NCI-H1048 (cell line): ENCODE measurements at places on chromosomes 6 and 20.

DNA sequence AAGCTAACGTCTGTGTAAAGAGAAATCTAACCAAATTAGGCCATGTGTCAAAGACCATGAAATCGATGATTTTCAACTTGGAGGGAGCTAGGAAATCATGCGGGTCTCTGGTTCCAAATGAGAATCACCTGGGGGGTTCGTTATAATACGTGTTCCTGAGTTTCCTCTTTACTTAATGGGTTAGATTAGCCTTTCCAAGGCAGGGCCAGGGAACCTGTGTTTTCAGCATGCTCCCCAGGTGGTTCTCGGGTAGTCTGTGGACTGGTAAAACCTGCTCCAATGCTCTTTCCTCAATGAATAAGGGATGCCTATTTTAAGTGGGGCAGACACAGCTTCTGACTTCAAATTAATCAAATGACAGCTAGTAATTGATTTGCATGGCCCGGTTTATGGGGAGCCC is 965 bp upstream of the HLA-DOA start:
- DNase-seq, result no peak

DNA sequence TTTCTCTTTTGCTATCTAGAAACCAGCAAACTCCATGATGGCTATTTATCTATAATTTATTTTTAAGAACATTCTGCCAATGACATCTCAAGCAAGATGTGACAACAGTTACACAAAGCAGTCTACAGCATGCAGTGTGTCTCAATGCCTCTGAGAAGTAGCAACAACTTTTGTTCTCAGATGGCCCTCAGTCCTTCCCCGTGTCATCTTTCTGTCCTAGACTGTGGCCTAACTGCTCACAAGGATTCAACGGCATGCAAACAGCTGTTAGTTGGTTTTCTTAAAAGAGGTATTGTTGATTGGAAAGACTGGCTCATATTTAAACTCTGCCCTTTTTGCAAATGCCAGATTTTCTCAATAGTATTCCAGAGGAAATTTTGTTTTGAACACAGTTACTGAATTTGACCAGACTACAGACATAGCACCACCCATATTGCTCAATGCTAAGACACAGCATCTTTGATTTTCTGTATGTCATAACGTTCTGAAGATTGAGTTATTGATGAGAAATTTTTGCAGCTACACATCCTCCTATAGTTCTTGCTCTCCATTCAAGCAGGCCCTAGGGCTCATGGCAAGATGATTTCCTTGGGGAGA is 26.1 kb upstream of the F13A1 start:
- DNase-seq, result no peak

GRCh38 chr6:56241124-56241802 is 6.1 kb downstream of the COL21A1 start:
- DNase-seq, result no peak

- DNase-seq, result no peak
These were observed 202.8 kb upstream of the BTBD3 start for GRCh38 chr20:11714886-11715285.

DNA sequence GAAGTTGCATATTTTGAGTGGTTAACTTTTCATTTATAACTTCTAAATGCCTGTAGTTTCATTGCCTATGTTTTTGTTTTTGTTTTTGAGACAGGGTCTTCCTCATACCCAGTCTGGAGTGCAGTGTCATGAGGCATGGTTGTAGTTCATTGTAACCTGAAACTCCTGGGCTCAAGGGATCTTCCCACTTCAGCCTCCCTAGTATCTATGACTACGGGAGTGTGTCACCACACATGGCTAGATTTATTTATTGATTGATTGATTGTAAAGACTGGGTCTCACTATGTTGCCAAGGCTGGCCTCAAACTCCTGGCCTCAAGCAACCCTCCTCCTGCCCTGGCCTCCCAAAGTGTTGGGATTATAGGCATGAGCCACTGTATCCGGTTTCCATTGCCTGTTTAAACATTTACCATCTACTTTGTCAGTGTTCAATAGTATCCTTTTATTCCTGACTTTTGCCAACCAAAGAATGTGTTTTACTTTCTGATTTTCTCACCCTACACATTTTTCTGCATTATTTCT is 144.6 kb downstream of the CDKAL1 start:
- no peak for DNase-seq

DNA sequence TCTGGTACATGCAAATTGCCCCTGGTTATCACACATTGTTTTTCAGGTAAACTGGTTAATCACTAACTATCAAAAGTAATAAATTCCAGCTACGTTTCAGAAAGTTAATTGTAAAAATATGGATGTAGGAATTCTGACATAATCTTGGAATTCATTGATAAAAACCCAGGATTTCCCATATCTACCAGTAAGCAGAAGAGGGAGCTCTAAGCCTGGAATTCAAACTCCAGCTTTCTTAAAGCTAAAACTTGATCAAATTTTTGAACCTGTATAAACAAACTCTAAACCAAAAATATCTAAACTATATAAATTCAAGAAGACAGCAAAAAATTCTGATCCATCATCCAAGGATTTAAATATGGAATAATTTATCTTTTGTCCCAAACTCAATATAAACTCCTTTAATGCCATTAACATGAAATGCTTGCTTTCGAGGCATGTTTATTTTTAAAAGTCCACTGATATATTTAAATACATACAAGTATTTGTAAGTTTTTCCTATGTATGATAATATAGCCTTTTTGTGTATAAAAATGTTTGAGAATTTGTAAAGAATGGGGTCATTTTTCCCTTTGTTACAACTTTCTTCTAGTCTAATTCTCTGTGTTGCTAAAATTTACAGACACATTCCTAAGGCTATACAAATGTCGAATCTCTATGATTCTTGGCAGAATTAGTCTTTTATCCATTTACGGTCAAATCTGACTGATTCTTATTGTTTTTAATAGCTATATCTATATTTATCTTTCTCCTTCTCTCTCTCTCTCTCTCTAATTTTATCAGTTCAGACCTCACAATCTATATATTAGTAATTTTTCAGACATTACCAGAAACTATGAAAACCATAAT is 91.4 kb upstream of the RNF217 start:
- no peak for DNase-seq

DNA sequence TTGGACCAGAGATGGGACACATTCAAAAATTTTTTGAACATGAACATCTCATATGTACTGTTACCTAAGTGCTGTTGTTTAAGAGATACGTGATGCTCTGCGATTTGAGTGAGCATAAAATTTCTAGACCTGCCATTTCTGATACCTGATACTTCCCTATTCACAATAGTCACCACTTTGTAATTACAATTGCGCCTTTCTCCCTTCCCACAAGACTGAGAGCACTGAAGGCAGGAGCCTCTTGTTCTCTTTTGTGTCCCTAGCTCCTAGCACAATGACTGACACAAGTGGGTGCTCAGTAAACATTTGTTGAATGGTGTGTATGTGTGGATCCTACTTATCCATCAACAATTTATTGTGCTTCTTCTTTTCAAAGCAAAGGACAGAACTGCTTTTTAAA is 92.8 kb upstream of the TMEM30A start:
- no peak for DNase-seq

GRCh38 chr6:105593056-105593690 is 190.3 kb upstream of the PREP start:
- no peak for DNase-seq

DNA sequence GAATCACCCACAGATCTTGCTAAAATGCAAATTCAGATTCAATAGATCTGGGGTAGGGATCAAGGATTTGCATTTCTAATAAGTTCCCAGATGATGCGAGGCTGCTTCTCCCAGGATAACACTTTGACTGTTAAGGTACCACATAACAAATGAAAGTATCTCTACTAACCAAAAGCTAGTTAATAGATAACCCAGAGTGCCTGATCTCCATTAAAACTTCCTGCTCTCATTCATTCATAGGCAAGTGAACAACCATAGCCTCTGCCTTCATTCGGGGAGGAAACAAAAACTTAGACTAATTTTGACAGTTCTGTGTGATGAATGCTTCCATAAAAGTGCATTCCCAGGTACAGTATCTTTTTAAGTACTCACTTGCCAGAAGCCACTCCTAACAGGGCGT is 265.6 kb upstream of the BTBD3 start:
- no peak for DNase-seq

DNA sequence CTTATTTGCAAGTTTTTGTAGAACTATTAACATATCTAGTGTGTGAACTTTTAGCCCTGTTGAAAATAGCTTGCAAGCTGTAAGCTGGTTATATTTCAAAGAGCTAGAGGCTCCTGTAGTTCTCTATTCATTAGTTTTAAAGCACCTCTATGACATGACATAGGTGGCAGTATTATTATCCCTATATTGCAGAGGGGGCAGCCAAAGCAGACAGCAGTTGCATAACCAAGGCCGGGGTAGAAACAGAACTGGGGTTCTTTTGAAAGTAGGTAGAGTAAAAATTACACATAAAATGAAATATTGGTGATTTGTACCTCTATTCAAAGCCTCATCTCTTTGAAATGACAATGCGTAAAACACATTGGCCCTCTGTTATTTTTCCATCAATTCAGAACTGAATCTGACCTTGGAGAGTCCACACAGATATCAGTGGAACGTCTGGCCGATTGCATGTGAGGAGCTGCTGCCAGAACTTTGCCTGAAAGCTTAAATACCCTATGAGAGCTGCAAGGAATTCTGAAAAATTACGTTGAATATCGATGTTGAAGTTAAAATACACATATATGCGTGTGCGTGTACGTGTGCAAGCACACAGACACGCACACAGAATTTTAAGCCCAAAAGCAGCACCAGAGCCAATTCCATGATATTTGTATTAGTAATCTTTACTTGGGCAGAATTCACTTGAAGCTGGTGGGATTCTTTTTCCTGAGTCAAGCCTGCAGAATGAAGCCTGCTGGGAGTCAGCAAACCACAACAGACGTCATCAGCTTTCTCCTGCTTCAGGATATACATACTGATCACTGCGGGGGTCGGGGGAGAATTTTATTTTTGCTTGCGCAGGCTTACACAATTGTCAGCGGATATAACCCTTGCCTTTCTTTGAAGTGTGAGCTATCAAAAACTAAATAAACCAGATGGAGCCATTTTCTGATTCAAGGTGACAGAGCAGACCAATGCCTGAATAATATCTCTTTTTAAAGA is 163.2 kb downstream of the PDE7B start:
- no peak for DNase-seq

GRCh38 chr20:57847104-57847503 is 137.3 kb upstream of the PMEPA1 start:
- no peak for DNase-seq

DNA sequence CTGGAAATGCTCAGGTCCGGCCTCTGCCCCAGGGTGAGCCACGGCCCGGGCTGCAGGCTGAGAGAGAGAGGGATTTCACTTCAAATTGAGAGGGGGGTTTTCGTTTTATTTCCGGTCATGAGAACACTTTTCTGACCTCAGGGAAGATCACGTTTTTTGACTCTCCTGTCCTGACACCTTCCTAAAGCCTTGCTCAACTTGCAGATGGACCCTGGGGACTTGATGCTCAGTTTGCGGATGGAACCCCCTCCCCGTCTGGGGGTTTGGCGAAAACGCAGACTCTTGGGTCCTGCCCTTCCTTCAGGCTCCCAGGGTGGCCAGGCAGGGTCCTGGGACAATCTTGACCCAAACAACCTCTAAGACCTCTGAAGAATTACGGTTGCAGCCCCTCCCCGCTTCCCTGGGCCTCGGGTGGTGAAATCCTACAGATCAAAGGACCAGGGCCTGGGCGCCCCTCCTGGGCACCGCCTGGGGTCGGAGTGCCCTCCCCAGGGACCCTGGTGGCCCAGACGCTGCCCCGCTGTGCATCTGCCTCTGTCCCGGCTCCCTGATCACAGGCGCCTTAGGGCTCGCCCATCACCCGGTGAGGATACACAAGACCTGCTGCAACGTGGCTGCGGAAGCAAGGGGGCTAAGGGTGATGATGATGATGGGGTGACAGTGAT is 148.2 kb downstream of the ERMARD start:
- no peak for DNase-seq

DNA sequence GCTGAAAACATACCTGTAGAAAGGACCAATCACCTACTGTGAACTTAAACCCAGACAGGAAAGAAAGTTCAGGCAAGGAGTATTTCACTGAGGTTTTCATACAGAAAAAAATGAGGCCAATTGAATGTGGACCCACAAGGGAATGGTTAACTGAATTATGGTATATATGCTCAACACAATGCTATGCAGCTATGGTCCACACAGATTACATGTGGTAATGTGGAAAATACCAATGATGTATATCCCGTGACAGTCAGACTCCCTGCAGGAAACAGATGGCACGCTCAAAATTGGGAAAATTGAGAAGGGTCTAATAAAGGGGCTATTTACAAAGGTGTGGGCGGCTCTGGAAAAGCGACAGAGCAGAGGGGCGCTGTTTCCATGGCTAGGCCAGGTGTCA is 47.1 kb upstream of the PIM1 start:
- no peak for DNase-seq

DNA sequence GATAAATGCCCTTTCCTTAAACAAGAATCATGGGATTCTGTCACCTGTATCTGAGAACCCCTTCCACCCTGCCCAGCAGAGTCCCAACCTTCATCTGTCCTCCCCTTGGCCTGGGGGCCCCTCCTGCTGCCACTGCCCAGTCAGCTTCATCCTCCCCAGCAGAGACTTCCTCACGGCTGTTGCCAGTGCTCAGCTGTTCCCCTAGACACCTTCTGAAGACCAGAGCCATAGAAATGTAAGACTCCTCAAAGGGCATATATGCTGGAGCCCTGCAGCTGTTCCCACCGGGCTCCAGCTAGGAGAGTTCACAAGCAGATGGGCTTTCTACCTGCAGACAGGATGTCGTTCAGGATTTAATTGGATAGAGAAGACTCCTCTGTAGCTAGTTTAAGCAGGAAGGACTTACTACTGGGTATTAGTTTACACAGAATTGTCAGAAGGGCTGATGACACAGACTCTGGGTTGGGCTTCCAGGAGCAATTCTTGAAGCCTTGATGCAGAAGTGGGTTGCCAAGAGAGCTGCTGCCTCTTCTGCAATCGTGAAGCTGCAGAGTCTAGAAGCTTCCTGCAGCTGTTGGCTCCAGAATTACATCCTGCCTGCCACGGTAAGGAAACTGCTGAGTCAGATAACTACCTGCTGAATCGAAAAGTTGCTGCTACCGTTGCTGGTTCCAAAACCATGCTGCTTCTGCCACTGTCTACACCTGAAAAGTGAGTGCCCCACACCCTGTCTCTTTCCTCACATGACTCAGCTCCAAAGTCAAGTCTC is 57.1 kb upstream of the MLN start:
- no peak for DNase-seq

GRCh38 chr6:147654103-147654845 is 145.8 kb downstream of the SAMD5 start:
- no peak for DNase-seq

DNA sequence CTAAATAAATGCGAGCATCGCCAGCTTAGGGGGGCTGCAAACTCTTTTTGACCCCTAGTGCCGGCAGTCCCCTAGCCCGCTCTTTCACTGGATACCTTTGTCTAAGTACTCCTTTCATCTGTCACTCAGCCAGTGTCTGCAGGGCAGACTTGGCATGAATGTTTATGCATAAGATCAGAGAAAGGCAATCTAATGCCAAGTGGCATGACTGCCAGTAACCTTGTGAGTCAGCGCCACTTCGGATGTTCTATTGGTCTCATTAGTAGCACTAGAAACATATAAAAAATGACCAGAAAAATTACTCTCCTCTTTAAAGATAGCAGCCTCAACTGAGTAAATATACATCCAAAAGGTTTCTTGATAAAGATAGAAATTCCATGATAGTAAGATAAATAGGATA is 192.2 kb downstream of the TBC1D32 start:
- DNase-seq, result no peak

- DNase-seq, result no peak
These were observed 257.2 kb upstream of the EPHA7 start for GRCh38 chr6:93676581-93676980.

GRCh38 chr20:64222851-64223525 is 32.6 kb upstream of the PCMTD2 start:
- no peak for DNase-seq
